ENCODE measurements at places on chromosomes 16 and 17. TPM values are rescaled to one million over a fixed set of nuclear protein-coding genes. Genes with fewer than 3 reads are reported as not detected.

Gene FBXW10
- not detected for total RNA-seq

Gene HSD17B2
- total RNA-seq = not detected

Gene RASL10B
- 2.0 TPM for total RNA-seq

Gene NOD2
- 0.26 TPM for total RNA-seq

Gene TBC1D28
- total RNA-seq = not detected

All from smooth muscle cell of the pulmonary artery (primary cell).